ENCODE measurements at places on chromosomes 7 and 10.

DNA sequence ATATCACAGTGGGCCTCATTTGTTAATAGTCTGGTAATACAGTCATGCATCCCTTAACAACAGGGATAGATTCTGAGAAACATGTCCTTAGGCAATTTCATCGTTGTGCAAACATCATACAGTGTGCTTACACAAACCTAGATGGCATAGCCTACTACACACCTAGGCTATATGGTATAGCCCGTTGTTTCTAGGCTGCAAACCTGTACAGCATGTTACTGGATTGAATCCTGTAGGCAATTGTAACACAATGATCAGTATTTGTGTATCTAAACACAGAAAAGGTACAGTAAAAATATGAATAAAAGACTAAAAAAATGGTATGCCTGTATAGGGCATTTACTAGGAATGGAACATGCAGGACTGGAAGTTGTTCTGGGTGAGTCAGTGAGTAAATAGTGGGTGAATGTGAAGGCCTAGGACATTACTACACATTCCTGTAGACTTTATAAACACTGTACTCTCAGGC, 12.0 kb upstream of the RHOBTB1 start:
- DNase-seq = no peak

GRCh38 chr10:79024720-79025198, 44.0 kb upstream of the ZMIZ1 start:
- DNase-seq = no peak

GRCh38 chr10:63630931-63631680, 109.9 kb downstream of the REEP3 start:
- DNase-seq = no peak

- no peak for DNase-seq
These were observed 50.0 kb upstream of the KMT2C start for GRCh38 chr7:152485826-152486225.

- DNase-seq = no peak
These were observed 141.7 kb upstream of the SEMA3A start for GRCh38 chr7:84336303-84336702.

DNA sequence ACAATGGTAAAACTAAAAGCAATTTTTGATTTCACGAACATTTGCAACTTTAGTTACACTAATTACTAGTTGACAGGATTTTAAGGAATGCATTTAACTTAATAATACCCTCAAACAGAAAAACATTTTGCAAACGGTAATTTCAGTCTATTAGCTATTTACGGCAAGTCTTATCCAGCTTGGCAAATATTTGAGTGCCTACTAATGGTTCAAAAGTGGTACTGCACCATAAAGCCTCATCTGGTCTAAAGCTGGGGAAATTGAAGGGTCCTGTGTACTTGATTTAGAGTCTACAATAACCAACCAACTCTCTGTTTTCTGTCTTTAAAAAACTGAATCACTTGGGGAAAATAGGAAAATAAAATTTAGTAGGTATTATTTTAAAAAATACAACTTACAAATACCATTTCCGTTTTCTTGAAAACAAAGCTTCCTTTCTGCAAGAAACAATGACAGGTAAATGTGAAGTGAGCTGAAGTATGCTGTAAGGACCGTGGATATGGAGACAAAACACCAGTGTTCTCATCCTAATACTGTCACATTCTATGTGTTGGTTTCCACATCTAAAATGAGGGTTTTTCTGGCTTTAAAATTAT, 142.3 kb downstream of the VPS50 start:
- no peak for DNase-seq

DNA sequence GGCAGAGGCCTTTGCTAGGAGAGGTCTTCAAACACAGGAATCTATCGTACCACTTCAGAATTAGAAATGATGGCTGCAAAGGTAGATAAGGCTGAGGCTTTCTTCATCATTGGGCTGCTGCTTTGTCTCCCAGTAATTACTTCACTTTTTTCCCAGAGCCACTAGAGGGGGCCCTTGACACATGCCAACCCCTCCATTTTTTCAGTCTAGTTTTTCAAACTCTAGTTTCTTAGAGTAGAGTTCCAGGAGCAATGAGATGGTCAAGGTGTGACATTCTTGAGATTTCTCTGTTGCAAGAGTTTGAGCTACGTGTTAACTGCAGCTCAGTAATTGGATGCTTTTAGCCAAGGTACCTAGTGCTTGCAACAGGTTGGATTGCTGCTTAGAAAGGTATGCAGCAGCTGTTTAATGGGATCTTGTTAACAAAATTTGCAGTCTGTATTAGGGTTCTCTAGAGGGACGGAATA, 33.8 kb upstream of the RBM20 start:
- DNase-seq = peak; percentile 45

GRCh38 chr10:59993931-59994330, 87.6 kb upstream of the CCDC6 start:
- DNase-seq = no peak

- DNase-seq = no peak
These were observed 75.2 kb downstream of the PPP1R3C start for GRCh38 chr10:91557651-91558111.

DNA sequence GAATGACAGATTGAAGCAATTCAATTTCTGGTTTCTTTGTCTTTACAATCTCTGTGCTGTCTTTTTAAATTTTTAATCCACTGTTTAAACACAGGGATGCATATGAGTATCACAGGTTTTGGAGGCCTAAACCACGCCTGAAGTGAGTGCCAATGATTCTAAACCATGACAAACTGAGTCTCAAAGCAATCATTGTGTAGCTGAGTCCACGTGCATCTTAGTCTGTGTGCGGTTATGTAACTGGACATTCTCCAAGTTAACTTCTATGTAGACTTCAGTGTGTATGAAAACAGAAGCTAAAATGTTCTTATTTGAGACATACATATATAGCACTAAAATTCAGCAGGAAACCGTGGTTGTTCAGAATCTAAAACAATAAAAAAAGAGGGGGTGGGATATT, 79.3 kb upstream of the ST8SIA6 start:
- no peak for DNase-seq

DNA sequence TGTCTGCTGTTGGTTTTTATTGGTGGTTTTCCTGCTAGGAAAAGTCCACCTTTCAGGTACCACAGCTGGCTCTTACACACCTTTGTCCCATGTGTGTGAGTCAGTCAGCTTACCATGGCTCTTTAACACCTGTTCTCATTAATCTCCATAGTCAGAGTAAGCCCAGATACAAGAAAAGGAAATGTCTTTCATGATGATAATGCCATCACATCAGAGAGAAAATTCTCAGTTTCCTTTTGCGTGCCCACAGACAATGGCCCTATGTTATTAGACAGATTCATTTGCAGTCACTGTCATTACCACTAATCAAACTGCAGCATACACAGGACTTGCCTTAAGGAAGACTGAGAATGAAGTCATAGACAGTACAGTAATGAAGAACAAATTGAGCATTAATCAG, 1583.6 kb upstream of the LRRTM3 start:
- DNase-seq = no peak

GRCh38 chr10:110336111-110336721, 31.5 kb upstream of the SMNDC1 start:
- no peak for DNase-seq

DNA sequence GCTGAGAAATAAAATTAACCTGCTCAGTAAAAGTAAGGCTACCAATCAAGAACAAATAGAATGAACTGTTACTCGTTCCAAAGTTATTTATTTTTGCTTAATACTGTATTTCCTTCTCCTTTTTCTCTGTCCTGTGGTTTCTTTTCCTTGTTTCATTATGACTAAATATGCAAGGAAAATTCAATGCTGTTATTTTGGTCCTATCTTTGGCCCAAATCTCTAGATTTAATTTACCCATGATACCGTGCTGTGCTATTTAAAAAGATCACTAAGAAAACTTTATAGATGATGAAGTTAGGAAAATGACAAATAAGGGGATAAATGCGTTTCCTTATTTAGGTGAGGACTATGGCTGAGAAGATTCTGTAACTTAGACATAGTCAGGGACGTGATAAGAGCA, 45.3 kb upstream of the FAM133B start:
- no peak for DNase-seq

DNA sequence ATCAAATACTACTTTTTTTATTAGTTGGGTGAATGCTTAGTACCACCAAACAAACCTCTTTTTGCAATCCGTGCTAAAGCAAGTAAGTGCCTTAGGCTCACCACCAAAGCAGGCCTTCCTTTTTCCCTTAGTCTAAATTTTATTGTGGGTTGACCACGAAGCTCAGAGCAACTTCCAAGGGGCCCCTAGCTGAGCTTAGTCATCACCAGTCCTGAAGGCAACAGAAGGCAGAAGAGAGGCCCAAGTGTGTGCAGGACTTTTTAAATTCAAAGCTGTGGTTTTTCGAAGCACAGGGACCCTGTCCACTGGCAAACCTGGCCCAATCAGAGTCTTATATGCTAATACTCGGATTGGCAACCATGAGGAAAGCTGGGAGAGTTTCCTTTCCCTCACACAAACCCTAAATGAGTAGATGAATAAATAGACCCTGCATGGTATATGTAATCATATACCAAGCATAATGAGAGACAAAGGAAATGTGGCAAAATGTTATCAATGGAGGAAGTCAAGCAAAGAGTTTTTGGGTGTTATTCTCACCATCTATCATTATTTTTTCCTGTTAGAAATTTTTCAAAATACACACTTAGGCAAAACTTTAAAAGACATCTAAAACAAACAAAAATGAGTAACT, 453.2 kb upstream of the GALNT17 start:
- no peak for DNase-seq

GRCh38 chr7:96707901-96708774, 1.5 kb downstream of the SEM1 start:
- no peak for DNase-seq

DNA sequence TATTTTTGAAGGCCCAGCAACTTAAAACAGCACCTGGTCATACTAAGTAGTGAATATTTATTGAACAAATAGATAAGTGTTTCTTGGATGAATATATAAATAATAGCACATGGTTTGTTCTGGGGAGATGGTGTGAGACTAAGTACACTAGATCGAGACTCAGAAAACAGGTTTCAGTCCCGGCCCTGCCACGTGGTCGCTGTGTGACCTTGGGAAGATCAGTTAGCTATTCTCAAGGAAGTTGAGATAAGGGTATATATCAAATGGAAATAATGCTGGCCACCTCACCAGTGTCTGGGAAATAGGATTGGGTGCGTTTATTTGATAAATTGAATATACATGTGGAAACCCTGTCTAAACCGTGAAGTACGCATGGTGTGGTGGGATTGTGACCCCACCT, 354.6 kb downstream of the SDK1 start:
- no peak for DNase-seq

DNA sequence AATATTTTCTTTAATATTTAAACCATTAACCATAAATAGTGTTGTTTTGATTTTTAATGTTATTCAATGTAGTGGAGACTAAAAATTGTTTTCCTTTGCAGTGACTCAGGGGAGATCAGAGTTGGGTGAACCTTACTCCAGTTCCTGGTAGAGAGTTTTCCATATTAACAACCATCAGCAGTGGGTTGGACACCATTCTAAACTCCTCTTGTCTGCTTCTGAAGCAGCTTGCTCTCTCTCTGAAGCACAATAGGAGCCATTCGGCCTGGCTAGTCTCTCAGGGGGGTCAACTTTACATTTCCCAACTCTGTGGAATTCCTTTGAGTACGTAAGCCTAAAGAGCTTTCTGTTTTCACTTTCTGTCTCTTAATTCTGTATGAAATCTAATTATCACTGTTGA, 9.4 kb upstream of the NRG3 start:
- DNase-seq = no peak

DNA sequence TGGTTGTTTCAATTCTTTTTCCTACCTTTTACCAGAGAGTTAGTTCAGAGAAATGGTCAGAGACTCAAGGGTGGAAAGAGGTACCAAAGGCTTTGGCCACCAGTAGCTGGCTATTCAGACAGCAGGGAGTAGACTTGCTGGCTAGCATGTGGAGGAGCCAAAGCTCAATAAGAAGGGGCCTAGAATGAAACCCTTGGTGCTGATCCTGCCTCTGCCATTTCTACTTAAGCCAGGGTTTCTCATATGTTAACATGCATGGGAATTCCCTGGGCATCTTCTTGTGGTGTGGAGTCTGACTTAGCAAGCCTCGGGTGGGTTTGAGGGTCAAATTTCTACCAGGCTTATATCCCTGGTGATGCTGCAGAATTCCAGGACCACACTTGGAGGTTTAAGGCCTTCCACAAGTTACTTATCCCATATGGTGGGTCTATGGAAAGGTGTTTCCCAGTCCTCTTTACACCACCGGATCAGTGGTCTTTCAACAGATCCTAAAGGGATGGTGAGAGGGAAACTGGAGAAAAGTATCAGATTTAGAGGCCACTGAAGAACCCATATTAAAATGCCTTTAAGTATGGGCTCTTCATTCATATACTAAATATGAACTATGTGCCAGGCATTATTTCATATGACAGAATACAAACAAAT, 3.2 kb downstream of the IL6 start:
- no peak for DNase-seq

DNA sequence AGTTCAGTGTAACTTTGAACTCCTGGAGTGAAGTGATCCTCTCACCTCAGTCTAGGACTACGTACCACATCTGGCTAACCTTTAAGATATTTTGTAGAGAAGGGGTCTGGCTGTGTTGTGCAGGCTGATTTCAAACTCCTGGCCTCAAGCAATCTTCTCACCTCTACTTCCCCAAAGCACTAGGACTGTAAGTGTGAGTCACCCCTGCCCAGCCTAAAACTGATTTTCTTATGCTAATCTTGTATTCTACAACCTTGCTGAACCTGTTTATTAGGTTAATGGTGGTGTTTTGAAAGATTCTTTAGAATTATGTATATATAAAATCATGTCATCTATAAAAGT, 58.0 kb downstream of the LCOR start:
- DNase-seq = no peak

- no peak for DNase-seq
These were observed 510.1 kb downstream of the ARL4A start for GRCh38 chr7:13197501-13197900.

DNA sequence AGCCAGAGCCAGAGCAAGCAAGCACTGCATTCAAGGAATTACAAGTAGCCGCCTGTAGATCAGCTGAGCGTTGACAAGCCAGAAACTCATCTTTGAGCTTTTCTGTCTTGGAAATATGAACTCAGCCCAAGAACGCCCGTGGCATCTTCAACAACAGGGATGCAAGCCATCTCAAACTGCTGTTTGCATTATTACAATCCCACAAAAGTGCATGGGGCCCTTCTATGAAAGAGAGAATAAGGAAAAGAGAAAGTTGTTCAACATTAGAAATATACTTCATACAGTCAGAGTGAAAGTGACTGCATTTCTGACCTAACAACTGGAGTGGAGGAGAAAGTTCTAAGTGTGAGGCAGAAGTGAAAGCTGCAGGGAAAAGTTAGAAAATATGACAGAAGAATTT, 6.5 kb downstream of the SGCE start:
- DNase-seq = no peak

GRCh38 chr7:150375662-150376521, 3.2 kb upstream of the ZNF775 start:
- peak; percentile 46 for DNase-seq

DNA sequence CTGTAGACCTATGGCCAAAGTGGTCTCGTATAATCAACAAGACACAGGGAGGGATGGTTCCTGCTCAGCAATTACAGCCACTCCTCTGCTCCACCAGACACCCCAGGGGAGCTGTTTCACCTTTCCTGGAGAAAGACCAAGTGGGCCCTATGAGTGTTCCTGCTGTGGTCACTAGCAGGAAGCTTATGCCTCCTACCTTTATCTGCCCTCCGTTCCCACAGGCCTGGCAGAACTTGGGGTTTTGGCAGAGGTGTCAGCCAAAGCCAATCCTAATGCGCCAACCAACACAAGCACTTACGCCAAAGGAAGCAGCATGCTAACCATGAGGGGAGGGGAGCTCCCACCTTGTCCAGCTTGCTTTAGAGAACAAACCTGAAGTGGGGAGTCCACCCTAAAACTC, 31.2 kb downstream of the XPNPEP1 start:
- no peak for DNase-seq

GRCh38 chr10:4813023-4813422, 13.0 kb upstream of the AKR1E2 start:
- DNase-seq = no peak
